ENCODE measurements at places on chromosomes 7 and 10. TPM values are rescaled to one million over a fixed set of nuclear protein-coding genes. Genes with fewer than 3 reads are reported as not detected.

DNA sequence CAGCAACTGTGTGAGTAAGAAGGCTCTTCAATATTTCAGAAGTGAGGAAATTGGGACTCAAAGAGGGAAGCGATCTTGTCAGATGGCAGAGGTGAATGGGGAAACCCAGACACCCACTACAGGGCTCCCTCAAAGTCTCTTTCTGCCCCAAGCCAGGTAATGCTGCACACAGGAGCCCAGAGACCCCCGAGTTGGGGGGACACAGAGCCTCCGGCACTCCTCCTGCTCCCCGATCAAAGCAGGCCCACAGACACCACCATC, 139.4 kb downstream of the TNS3 start:
- DNase-seq, result no peak

DNA sequence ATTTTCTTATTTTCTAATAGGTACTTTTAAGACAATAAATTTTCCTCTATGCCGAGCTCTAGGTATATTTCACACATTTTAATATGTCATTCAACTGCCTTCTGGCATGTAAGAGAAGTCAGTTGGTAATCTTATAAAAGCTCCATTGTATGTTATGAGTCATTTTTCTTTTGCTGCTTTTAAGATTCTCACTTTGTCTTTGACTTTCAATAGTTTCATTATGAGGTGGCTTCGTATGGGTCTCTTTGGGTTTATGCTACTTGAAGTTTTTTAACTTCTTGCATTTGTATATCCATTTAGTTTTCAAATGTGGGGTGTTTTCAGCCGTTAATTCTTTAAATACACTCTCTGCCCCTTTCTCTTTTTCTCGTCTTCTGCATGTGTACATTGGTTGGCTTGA, 80.5 kb downstream of the ABCA13 start:
- DNase-seq, result no peak

- DNase-seq, result no peak
These were observed 123.8 kb downstream of the TEX36 start for GRCh38 chr10:125559210-125559609.

DNA sequence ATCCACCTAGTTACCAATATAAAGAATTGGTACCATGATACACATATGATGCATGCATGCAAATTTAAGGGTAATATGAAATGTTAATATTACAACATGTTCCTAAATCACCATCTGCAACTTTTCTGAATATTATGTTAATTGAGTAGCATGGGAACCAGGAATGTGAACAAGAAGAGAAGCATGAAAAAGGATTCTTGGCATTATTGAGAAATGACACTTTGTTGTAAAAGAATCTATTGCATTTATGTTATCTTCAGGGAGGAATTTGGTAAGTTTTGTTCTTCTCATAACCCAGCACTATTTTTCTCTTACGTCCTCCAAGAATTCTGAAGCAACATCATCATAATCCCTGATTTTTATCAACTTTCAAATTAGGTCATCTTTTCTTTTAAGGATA, 159.9 kb upstream of the SLC25A13 start:
- DNase-seq, result no peak

- DNase-seq, result no peak
These were observed 19.9 kb downstream of the TCAF1 start for GRCh38 chr7:143882020-143882603.

DNA sequence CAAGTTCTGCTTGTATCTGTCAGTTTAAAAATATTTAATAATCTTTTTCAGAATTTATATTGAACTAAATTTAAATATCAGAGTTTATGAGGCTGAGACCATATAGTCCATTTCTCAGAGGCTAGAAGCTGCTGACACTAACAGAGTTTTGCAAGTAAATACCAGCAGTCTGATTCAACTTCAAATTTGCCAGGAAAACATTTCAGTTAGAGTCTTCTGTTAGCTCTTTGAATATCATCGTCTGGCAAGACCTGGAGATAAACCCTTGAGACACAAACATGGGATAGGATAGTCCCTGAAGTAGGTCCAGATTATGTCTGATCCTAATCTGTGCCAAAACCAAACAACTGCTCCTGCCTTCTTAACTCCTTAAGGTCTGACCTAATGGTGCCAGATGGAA, 472.8 kb upstream of the STEAP1 start:
- no peak for DNase-seq

DNA sequence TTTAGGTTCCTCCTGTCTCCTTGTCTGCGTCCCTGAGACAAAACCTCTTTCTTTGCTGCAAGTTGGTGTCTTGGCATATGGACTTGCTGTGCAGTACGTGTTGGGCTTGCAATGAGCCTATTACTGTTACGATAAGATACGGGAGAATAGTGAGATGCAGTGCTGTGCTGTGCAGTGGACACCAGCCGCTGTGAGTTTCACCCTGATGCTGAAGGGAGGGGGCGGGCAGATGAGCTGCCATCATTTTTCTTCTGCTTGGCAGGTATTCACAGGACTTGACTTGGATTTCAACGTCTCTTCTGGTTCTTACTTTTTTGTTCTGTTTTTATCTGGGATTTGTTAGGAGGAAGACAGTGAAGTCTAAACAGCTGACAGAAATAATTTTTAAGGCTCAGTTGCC, 257.1 kb upstream of the PITRM1 start:
- DNase-seq, result no peak

- DNase-seq, result no peak
These were observed 361.1 kb downstream of the GLRX3 start for GRCh38 chr10:130497056-130498010.

DNA sequence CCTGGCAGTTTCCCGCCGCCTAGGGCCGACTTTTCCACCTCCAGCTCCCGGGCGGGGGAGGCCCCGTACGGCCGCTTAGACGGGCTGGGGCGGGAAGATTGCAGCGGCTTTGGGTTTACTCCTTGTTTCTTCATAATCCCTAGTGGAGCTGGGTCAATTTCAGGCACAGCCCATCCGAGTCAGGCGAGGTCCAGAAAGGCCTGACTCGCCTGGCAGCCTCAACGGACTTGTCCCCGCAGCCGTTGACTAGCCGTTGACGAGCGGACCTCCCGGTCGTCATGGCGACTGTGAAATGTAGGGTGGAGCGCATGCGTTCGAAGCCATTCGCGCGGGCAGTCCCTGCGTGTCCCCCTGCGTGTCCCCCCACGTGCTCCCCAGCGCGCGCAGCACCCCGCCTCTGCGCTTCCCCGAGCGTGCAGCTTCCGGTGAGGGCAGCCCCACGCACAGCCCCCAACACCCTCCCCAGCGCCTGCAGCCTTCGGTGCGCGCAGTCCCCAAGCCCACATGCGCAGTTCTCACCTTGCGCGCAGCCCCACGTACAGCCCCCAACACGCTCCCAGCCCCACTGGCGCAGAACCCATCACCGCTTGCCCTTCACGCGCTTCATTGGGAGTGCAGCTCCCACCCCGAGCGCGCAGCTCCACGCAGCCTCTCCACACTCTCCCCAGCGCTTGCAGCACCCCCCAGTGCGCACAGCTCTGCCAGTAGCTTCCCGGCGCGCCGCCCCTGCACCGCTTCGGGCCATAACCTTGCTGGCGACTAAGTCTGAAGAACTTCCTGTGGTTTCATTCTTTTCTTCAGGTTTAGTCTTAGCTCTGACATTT, 67.8 kb downstream of the TBX20 start:
- DNase-seq, result no peak

GRCh38 chr7:30727061-30727945, 24.6 kb upstream of the INMT start:
- no peak for DNase-seq

DNA sequence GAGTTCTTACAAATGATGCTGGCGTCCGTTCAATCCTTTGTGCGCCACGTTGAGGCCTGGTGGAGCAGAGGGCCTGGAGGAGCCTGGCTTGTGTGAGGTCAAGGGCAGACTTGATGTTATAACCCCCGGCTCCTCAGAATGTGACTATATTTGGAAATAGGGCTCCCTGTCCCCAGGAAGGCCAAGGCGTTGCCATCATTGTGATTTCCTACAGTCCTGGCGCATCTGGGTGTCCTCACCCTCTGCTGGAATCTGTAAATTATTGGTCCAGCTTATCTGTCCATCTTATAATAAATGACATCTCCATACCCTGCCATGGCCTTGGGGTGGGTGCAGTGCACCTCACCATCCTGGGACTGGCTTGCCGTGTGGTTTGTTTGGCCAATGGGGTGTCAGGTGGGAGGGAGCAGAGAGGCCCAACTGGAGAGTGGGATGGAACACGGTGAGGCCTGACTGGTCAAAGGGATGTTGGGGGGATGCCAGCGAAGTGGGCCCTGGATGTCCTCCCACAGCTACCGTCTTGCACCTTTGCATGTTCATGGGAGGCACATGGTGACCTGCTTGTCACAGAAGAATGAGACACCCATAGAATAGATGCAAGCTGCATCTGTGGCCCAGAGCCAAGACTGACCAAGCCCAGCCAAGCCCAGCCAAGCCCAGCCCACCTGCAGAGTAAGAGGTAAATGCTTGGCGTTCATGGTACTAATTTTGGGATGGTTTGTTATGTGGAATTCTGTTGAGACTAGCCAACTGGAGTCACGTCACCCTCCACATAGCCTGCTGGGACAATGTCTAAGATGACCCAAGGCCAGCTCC, 11.1 kb upstream of the LRRC27 start:
- DNase-seq, result no peak

DNA sequence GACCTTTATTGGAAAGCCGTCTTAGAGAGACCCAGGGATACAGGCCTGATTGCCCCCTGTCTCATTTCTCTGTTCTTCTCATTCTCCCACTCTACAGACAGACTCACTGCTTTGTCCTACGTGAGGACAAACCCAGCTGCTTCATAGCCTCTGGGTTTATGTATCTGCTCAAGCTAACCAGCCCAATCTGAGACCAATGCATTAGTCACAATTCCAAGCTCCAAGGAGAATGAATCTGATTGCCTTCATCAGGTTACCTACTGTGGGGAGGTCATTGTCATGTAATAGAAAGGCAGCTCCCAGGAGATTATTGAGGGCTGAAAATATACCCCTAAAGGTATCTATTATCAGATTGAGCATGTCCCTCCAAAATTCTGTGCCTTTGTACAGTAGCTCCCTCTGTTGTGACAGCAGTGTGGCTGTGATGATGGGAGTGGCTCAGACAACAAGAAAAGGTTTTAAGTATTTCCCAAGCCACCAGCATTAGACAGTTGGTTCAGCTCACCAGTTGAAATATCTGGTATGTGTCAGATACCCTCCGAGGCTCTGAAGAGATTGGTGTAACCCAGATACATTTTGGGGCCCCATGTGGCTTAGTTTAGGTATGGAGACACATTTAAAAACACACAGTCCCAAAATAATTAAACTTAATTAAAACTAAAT, 123.1 kb upstream of the EEPD1 start:
- DNase-seq, result no peak

- no peak for DNase-seq
These were observed 15.3 kb downstream of the LIPK start for GRCh38 chr10:88721392-88721791.

- no peak for DNase-seq
These were observed 11.7 kb downstream of the EPHB6 start for GRCh38 chr7:142866361-142867096.

DNA sequence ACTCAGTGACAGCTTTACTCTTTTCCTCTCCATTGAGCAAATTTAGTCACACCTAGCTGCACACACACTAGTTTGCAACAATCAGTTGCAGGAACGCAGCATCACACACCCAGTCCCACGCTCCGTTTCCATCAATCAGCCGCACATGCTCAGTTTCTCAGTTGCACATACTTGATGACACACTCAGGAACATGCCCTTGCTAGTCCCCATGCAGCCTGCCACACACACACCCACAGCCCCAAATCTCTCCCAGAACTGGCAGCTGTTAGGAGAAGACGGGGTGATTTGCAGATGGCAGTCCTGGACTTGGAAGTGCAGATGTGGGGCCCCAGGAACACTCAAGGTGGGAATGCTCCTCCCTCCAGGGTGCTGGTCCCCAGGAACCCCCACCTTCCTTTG, 7.7 kb downstream of the LBX1 start:
- no peak for DNase-seq

- DNase-seq, result no peak
These were observed 1.1 kb upstream of the AKR1C3 start for GRCh38 chr10:5092848-5093790.

- DNase-seq, result no peak
These were observed 18.0 kb downstream of the SH2B2 start for GRCh38 chr7:102304668-102305067.

DNA sequence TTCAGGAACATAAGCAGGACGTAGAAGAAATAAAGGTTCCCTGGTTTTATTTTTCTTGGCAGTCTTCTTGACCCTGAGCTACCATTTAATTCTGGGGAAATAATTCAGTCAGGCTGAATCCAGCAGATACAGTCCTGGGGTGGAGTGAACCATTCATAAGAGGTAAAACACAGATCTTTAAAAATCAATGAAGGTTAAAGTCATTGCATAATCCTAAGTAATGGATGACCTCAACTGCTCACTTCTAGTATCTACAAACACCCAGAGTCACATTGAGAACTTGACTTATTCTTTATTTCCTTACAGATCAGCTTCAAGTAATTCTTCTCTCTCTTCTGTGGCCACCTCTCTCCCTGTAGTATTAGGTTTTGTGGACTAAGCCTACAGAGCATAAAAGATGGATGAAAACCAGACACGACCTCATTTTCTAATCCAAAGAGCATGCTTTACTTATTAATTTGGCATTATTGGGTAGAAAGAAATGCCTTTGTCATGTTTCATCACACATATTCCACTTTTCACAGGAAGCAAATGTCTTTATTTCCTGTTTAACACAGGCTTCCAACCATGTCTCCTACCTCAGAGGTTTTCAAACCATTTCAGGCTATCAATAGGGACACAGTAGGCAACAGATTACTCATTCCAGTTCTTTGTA, 182.3 kb upstream of the IMMP2L start:
- DNase-seq, result no peak

DNA sequence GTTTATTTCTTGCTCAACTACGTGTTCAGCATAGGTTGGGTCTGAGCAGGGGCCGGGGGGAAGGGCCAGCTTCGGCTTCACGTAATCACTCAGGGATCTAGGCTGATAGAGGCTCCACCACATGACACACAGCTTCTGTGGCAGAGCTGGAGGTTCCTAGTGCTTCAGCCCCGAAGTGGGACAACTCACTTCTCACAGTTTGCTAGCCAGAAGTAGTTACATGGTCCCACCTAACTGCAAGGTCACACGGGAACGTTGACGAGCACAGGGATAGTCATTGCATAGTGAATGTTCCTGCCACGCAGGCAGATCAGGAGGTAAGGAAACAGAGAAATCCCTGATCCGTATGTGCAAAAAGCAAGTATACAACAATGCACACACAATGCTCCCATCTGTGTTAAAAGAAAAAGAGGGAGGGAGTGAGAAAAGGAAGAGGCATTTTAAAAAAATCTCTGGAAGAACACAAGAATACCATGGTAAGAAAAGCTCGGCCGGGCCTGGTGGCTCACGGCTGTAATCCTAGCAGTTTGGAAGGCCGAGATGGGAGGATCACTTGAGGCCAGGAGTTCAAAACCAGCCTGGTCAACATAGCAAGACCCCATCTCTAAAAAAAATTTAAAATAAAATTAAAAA, 16.9 kb downstream of the SMURF1 start:
- DNase-seq, result no peak

GRCh38 chr10:13703101-13703818, 116.5 kb downstream of the PRPF18 start:
- DNase-seq, result no peak

The NXPH1 gene
- total RNA-seq, result not detected

The ECHS1 gene
- 44.5 TPM for total RNA-seq

The SPAG6 gene
- total RNA-seq, result 0.28 TPM

The CYP2C9 gene
- not detected for total RNA-seq

The HTR7 gene
- not detected for total RNA-seq

The NEURL1 gene
- 1.8 TPM for total RNA-seq

The SP4 gene
- 22.6 TPM for total RNA-seq

The TDRD1 gene
- not detected for total RNA-seq

The SORCS3 gene
- total RNA-seq, result not detected
